ENCODE measurements at places on chromosomes 12 and 14.

GRCh38 chr12:89497005-89497404 lies 27.6 kb downstream of the GALNT4 start:
- no peak for DNase-seq

DNA sequence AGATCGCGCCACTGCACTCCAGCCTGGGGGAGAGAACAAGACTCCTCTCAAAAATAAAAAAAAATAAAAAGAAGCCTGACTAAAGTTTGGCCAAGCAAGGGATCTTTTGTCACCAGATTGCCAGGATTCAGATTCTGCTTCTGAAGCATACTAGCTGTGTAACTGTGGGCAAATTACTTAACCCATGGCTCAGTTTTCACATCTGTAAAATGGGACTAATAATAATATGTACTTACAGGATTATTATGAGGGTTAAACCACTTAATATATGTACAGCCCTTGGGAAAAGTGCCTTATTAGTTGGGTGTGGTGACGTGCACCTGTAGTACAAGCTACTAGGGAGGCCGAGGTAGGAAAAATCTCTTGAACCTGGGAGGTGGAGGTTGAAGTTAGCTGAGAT lies 21.7 kb upstream of the YAF2 start:
- no peak for DNase-seq

- DNase-seq: no peak
Observed at GRCh38 chr12:114443607-114444421, 37.9 kb upstream of the TBX5 start.

DNA sequence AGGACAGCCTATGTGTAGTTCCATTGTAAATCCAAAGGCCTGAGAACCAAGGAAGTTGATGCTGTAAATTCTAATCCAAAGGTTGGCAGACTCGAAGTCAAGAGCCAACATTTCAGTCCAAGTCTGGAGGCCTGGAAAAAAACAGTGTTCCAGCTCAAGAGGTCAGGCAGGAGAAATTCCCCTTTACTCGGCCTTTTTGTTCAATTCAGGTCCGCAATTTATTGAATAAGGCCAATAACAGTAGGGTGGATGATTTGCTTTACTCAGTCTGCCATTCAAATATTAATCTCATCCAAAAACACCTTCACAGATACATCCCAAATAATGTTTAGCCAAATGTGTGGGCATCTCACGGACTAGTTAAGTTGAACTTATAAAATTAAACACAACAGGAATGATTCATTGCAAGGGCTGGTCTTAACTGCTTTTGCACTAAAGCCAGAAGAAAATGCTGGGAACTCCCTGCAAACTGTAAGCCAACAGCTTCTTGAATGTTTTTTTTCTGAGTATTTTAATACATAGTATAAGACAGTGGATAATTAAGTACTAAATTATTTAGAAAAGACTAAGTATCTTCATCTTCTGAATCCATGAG lies 197.4 kb upstream of the GARIN6 start:
- DNase-seq: no peak

GRCh38 chr14:59529189-59529588 lies 44.9 kb downstream of the JKAMP start:
- no peak for DNase-seq

DNA sequence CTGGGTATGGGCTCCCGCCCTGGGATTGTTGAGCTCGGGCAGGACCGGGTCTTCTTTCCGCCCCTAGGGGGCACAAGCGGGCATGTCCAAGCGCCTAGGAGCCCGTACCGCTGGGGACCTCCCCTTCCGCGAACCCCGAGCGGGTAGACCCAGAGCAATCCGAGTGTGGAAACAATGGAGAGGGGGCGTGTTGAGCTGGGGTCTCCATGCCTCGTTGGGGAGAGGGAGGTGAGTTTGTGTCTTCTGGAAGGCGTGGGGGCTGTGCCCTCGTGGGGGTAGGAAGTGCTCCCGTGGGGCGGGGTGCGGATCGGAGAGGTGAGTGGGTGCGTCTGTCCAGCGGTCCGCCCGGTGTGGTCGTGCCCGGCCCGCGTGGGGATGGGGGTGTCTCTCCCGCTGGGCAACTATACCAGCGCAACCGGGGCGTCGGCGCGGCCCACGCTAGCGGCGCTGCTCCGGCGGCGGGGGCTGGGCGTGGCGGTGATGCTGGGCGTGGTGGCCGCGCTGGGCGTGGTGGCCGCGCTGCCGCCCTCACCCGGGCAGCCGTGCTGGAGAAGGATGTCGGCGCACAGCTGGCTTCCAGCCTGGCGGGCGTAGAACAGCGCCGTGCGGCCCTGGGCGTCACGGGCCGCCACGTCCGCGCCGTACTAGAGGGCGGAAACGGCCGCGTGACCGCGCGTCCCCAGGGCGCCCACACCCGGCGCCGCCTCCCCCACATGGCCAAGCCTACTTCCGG lies 12.2 kb downstream of the AGAP2 start:
- DNase-seq: peak; percentile 23

DNA sequence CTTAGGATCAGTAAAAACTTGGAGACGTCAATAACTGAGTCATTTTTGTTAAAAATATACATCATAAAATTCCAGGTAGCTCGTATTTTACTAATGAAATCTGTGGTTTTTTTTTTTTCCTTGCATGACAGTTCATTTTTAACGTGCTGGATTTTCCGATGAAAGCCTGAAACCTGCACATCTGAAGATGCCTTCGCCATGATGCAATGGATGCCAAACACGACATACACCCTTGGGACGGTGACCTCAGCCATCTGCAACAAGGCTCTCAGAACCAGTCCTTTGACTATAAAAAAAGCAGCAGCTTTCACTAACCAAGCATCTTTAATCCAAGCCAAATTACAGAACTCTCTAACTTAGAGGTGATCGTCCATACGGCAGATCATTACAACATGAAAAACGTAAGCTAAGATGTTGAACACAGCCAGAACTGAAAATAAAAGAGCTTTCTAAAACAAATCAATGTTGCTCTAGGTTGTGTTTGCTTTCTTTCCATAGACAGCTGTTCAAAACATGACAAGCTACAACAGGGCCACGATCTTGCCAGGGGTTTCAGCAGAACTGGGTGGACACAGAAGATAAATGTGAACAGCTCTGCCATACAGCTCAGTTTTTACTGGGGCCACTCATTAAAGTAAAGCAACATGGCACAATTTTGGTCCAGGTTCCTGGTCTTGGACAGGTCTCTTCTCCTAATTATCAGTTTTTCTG lies 7.8 kb downstream of the NIN start:
- no peak for DNase-seq

- DNase-seq: peak; percentile 35
Observed at GRCh38 chr12:122203301-122204166, at the start of gene B3GNT4. B3GNT4 (plus strand) TSS chr12:122203709; CDS start chr12:122204619, 910 bp downstream.

DNA sequence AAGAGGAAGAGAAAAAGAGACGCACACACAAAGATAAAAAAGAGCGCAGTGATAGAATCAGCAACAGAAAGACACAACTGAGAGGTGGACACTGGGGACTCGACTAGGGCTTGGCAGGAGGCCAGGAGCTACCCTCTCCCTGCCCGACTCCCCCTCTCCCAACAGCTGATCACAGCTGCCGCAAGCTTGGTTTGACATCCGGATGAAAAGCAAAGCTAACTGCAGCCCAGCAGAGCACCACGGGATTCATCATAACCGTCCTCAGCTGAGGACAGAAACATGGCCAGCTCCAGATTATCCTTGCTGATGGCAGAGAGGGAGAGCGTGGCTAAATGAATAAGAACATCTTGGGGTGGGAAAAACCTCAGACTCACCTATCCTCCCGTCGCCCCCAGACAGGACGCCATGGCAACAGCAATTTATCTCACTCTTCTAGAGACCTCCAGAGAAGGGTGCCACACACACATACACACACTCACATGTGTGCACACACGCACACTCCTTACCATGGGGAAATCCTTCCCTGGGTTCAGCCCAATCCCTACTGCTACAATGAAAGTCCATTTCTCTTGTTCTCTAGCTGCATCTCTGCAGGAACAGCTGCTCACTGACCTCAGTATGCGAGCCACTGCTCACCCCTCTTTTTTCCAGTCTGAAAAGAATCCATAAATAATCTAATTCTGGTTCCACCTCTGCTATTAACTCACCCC lies 135.3 kb downstream of the NTF3 start:
- no peak for DNase-seq

GRCh38 chr14:94601884-94602391 lies 10.3 kb upstream of the SERPINA3 start:
- no peak for DNase-seq

- DNase-seq: no peak
Observed at GRCh38 chr12:89117448-89118034, 234.8 kb downstream of the DUSP6 start.

DNA sequence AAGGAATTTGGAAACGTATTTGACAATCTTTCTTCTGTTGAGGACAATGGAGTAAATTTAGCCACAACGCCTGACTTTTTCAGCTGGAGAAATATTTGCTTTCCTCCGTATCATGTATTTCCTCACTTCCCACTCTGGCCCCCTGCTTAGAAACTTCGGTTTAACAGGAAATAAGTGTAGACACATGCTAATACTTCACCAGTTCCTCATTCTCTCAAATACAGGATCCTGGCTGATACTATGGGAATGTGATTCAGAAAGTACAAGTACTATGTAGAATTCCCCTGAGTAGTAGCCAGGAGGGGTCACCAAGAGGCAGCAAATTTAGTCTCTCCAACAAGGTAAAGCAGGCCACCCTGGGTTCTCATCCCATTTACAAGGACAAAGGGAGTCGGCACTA lies 58.0 kb downstream of the FAR2 start:
- DNase-seq: peak; percentile 93

DNA sequence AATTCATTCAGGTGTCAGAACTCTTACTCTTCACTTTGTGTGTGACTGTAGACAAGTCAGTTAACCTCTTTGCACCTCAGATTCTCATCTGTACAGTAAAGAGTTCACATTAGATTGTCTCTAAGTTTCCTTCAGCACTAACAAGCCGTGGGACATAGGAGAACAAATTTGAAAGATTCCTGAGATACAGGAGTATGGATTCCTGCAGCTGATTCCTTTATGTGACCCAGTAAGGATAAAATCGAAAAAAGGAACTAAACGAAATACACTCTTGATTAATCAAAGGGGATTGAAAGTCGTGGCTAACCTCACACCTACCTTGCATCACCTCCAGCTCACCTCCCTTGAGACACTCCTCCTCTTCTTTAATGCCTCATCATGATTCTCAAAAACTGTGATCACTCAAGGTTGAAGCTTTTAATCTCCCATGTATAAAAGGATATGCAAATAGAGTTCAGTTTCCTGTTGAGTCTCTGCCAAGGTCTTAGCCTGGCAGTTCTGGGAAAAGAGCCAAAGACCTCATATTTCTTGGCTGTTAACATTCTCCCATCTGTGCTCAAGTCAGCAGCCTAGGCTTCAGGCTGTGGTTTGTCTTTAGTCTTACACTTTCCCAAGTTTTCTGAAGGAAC lies 156.6 kb downstream of the DAD1 start:
- no peak for DNase-seq

- no peak for DNase-seq
Observed at GRCh38 chr12:107914460-107914977, 140.0 kb downstream of the ASCL4 start.

- DNase-seq: no peak
Observed at GRCh38 chr14:101372894-101373620, 188.2 kb upstream of the DIO3 start.

GRCh38 chr12:97005174-97005573 lies 98.1 kb downstream of the NEDD1 start:
- no peak for DNase-seq

GRCh38 chr12:116040402-116040801 lies 237.1 kb downstream of the MED13L start:
- peak; percentile 40 for DNase-seq

- DNase-seq: peak; percentile 98
Observed at GRCh38 chr12:12449533-12450025, 92.7 kb downstream of the BORCS5 start.

DNA sequence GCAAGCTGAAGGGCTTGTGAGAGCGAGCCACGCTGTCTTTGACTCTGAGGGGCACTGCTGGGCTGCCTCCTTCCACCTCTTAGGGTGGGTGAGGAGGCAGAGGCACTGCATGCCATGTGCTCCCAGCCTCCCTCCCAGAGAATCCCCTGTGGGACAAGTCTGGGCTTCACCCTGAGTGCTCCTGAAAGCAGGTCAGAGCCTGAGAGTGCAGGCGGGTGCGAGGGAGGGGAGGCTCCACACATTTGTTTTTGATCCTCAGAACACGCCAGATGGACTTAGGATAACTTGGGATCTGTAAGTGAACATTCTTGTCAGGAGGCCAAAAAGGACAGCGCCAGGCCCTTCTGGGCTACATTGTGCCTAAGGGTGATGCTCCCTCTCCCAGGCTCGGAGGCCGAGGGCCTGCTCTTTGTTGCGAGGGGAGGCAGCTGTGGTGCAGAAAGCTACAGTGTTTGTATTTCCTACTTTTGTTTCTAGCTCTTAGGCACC lies 155.4 kb downstream of the TMX1 start:
- no peak for DNase-seq

DNA sequence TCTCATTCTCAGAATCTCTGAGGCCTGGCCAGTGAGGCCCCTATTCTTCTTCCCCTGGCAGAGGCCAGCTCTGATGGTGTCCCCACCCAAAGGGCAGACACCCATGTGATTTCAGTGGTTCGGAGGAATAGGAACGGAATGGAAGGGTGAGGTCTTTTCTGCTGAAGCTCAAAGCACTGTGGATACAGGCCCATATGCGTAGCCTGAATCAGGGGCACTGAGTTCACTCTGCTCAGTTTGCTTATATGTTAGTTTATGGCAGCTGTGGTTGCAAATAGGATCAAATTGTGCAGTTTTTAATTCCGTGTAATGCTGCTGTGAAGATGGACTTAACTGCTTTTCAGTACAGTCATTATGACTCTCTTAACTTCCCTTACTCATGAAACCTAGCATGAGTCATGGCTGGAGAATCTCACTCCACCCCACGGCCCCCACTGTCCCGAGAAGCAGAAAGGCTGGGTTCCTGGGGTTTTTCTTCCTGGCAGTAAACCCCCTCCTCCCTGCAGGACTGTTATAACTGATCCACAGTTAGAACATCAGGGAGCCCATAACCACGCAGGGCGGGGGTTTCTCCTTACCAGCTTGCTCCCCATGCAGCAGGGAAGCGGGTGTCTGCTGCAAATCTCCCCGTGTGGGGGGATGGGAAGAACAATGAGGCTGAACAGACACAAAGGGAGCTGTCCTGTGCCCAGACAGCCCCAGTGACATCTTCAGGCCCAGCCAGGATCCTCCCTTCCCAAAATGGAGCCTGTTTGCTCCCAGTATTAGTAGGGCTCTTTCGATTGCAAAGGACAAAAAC lies 122.7 kb downstream of the SLC38A6 start:
- peak; percentile 94 for DNase-seq

- no peak for DNase-seq
Observed at GRCh38 chr12:80590085-80590484, 117.3 kb upstream of the MYF6 start.

DNA sequence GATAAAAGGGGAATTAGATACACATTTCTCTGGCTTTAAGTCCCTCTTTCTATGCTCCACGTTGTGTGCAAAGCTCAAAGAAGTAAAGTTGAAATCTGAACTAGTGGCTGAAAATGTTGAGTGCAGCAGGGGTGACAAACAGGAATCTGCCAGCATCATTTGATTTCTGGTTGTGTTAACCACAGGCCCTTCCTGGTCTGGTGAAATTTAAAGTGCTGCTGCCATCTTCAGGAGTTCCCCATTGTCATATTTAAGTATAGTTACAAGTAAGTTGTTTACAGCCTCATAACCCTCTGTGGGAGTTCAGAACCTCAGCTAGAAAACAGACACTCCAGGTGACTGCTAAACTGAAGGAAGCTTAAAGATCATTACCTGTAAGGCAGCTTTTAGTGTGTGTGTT lies 90.9 kb upstream of the CCDC196 start:
- DNase-seq: no peak

- no peak for DNase-seq
Observed at GRCh38 chr14:65637780-65638179, 225.2 kb downstream of the FUT8 start.

GRCh38 chr14:86912709-86913108 lies 1080.3 kb downstream of the GALC start:
- DNase-seq: no peak

All from inflammatory macrophage treated with lipopolysaccharide for 4 hours (primary cell).